ENCODE measurements at places on chromosomes 16 and 17.

- DNase-seq, result no peak
These were observed 3.6 kb downstream of the ZNRF1 start for GRCh38 chr16:75002474-75002873.

- no peak for DNase-seq
These were observed 109.9 kb downstream of the PHKB start for GRCh38 chr16:47571049-47571448.

DNA sequence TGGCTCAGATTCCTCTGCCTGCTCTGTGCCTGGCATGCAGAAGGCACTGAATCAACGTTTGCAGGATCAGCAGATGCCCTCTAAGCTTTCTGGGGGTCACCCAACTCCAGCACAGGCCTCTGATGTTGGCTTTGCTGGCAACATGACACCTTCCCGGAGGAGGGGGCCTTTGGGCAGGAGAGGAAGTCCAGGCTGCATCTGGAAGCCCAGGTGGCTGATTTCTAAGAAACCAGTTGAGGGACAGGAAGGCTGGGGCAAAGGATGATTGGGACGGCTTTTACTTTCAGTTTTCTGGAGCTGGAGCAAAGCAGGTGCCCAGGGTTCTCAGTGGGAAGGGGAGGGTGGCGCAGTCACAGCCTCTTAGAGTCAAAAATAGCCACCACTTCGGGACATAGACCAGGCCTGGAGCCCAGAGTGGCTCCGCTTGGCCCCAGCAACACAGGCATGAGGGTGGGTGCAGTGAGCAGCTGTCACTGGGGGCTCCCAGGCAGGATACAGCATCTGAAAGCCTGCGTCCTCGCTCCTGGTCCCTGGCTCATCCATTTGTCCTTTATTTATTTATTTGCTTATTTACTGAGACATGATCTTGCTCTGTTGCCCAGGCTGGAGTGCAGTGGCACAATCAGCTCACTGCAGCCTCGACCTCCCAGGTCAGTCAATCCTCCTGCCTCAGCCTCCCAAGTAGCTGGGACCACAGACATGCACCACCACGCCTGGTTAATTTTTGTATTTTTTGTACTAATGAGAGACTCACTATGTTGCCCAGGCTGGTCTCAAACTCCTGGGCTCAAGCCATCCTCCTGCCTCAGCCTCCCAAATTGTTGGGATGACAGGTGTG is 15.1 kb downstream of the SOCS1 start:
- DNase-seq, result no peak

DNA sequence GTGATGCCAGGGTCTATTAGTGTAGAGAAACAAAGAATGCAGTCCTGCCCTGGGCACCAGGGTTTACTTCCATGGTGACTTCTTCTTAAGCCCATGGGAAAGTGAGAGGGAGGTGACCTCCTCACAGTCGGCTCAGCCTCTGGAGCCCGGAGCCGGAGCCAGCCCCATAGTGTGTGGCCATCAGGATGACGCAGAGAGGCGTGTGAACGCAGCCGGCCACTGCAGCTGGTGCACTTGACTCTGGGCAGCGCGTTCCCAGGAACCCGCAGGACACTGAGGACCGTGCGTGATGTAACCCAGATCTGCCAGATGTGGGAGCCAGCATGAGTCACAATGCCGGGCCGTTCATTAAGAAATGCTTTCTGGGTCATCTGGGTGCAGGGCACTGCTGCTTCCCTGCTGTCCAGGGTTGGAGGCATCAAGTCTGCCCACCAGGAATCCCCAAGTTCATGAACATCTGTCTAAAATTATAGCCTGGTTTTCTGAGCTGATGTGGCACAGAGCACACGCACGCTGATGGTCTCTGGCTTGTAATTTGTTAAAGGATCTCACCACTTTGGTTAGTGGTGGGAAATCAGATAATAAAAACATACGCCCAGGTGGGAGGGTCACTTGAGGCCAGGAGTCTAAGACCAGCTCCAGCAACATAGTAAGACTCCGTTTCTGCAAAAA is 114.1 kb downstream of the PITPNC1 start:
- DNase-seq, result peak; percentile 93

- DNase-seq, result no peak
These were observed 32.7 kb downstream of the TLE7 start for GRCh38 chr16:71409011-71409775.

DNA sequence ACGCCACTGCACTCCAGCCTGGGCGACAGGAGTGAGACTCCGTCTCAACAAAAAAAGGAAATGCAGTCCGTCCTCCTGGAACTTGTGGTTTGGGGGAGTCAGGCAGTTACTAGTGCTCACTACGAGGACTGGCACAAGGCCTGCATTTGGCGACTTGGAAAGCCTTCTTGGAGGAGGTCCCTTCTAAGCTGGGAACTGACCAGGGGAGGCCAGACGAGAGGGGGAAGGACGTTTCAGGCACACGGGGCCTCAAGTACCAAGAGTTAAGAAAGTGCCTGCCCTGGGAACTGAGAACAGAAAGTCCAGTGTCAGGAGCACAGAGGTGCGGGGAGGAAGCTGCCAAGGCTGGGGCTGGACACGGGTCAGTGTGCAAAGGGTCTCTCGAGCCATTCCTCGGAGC is 89.9 kb downstream of the ABR start:
- DNase-seq, result peak; percentile 51

All from suppressor macrophage treated with lipopolysaccharide for 4 hours (primary cell).